ENCODE measurements at places on chromosomes 12 and 14. TPM values are rescaled to one million over a fixed set of nuclear protein-coding genes. Genes with fewer than 3 reads are reported as not detected.

Gene OLR1
- 1.2 TPM for polyA plus RNA-seq

Gene FGF6
- polyA plus RNA-seq: not detected

Gene APOF
- not detected for polyA plus RNA-seq

Gene PLBD1
- polyA plus RNA-seq: 18.3 TPM

Gene LTB4R
- polyA plus RNA-seq: 0.60 TPM

Gene NGB
- not detected for polyA plus RNA-seq

Gene PLEKHG7
- polyA plus RNA-seq: 0.60 TPM

Gene TRHDE
- 1.2 TPM for polyA plus RNA-seq

All from sigmoid colon (tissue), 7 donors.